ENCODE measurements at places on chromosomes 13 and 19. TPM values are rescaled to one million over a fixed set of nuclear protein-coding genes. Genes with fewer than 3 reads are reported as not detected.
A peak's percentile ranks its signal among the peaks of the same experiment; 100 is the strongest.

The IZUMO1 gene
- total RNA-seq, result under 0.01 TPM

The CD37 gene
- 9.8 TPM for total RNA-seq

The IGSF23 gene
- not detected for total RNA-seq

The FPR1 gene
- 0.51 TPM for total RNA-seq

The ZFP36 gene
- total RNA-seq, result 244 TPM

The F10 gene
- 14.4 TPM for total RNA-seq

The RAB4B gene
- 26.3 TPM for total RNA-seq

The PCSK4 gene
- 6.4 TPM for total RNA-seq

The MCEMP1 gene
- total RNA-seq, result 0.67 TPM

The ADAMTSL5 gene
- 10.8 TPM for total RNA-seq

The SIGLEC14 gene
- total RNA-seq, result 3.5 TPM

The LILRA5 gene
- not detected for total RNA-seq

The CEACAM5 gene
- 0.29 TPM for total RNA-seq

The HIF3A gene
- 212 TPM for total RNA-seq

The RASIP1 gene
- 105 TPM for total RNA-seq

GRCh38 chr13:40056898-40057619, 401.6 kb downstream of the COG6 start:
- DNase-seq, result no peak

DNA sequence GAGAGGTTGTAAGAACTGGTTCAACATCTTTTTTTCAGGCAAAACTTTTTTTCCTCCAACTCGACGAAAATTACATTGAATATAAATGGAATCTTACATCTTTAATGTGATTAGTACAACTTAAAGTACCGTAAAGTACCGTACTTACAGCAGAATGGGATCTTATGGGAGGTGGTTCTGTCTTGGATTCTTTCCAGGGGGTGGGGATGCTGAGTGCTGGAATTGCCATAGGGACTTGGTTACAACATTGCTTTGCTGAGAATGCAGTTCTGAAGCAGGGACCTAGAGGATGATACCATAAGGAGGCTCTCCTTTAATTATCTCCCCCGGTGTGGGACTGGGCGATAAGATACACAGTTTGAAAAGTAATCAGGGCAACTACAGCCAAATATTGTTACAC, 186.4 kb downstream of the KLF5 start:
- no peak for DNase-seq

DNA sequence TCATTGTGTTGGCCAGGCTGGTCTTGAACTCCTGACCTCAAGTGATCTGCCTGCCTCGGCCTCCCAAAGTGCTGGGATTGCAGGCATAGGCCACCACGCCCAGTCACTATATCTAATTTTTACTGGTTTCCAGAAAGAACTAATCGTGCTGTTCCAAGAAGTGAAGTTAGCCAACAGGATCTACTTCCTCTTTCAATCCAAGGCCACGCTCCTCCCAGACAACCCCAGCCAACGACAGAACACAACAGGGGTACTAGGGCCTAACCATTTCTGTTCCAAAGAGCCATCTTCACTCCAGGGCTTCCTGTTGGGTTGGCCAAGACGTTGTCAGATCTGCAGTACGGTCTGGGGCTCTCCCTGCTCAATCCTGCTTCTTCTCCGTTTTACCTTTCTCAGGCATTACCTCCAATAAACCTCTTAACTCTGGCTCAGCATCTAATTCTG, 7.0 kb upstream of the LSM14A start:
- DNase-seq, result no peak

GRCh38 chr13:70911286-70911685, 803.0 kb upstream of the KLHL1 start:
- DNase-seq, result no peak

DNA sequence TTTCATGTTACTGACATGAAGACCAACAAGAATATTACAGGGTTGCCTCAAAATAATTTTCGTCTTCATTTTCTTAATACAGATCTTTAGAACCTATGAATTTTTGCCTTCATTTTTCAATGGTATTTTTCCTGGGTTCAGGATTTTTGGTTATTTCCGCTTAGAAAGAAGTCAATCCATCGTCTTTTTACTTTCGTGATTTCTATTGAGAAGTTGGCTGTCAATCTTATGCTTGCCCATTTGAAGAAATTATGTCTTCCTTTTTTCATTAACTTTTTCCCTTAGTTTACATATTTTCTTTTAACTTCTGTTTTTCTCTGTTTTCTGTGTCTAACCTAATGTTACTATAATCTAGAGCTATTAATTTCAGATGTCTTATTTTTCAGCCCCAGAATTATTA, 868.9 kb upstream of the SLC10A2 start:
- DNase-seq, result no peak

DNA sequence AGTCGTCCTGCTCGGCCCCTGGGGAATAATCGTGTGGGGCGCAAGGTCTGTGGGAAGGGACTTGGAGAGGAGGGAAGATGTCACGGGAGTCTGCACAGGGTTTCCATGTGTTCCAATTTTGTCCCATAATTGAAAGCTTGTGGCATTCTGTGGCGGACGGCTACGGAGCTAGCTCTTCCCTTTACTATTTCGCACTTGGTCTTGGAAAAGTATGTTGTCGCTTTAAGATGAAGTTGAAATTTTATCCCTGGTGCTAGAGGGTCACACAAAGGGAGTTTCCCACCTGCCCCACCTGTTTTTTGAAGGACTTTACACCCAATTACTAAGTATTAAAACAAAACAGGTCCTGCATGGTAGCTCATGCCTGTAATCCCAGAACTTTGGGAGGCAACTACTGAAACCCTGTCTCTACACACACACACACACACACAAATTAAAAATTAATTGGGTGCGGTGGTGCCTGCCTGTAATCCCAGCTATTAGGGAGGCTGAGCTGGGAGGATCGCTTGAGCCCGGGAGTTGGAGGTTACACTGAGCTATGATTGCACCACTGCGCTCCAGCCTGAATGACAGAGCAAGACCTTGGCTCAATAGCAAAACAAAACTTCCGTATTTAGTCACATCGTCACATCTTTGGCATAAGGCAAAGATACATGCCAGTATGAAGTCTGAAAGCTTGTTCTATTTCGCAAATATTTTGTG, 967 bp upstream of the TPT1 start:
- DNase-seq, result peak; percentile 47

DNA sequence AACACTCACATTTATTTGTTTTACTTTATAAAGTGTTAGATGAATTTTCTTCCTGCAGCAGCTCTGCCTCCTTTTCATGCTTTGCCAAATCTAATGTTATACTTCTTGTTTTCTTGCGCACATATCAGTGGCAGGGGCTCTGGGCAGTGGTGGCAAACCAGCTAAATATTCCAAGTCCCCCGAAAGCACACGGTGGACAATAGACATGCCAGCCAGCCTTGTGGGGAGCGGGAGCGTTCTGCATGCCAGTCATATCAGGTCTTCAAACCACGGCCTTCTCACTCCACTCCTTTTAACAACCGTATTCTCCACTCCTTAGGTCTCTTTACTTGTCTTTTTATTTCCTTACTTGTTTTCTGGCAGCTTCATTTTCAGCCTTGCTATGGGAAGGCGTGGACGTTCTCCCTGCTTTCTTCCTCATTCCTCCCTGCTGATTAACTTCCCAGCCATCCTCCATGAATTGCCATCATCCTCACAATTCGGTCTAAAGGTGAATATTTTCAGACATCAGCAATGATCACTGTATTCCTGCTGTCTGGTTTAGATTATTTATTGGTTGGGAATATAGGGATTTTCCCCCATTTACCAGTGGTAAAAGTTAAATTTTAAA, 77.1 kb upstream of the WASF3 start:
- DNase-seq, result no peak

DNA sequence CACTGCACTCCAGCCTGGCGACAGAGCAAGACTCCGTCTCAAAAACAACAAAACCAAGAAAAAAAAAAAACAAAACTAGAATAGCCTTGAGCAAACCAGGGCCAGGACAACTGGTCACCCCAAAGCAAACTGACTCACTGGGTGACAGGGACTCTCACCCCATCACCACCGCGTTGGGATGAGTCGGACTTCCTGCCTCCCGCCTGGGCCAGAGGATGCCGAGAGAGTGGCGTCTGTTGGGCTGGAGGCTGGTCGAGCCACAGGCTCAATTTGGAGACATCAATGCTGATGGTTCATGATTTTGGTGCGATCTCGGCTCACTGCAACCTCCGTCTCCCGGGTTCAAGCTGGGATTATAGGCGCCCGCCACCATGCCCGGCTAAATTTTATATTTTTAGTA, 11.6 kb downstream of the TMPRSS9 start:
- no peak for DNase-seq

DNA sequence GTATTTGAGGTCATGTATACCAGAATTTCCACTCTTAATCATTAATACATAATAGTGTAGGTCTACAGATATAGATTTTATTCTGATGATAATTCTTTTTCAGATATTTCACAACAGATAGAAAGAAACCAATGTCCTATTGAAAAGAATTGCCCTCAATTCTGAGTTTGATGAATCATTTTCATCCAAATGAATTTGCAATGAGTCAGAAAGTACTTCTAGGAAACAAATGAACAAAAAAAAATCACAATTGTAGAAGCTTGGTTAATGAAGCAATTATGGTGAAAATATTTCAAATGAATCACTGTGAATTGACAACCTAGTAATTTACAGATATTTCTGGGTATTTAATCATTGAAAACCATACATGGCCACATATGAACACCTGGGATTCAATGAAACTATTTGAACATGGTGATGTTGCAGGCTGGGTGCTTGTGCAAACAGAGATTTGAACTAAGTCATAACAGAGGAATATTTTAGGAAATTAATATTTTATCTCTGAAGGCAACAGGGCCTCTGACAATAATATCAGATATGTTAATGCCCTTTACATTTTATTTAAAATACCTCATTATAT, 360.9 kb downstream of the SLITRK5 start:
- DNase-seq, result no peak

DNA sequence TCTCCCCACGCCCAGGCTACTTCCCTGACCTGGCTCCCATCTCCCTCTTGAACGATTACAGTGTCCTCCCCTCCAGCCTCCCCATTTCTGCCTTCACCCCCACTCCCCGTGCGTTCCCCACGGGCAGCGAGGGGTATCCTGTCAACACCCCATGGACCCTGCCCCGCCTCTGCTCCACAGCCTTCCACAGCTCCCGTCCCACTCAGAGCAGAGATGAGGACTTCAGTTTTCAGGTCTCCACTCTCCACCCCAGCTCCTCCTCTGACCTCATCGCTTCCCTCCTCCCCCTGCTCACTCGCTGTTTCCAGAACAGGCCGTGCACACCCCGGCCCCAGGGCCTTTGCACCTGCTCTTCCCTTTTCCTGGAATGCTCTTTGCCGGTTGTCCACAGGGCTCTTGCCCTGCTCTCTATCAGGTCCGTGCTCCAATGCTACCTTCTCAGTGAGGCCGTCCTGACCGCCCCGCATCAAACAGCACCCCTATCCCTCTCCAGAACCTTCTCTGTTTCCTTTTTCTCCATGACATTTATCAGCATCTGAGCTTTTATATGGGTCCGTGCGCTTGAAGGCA, 15.0 kb downstream of the LRRC4B start:
- DNase-seq, result no peak

DNA sequence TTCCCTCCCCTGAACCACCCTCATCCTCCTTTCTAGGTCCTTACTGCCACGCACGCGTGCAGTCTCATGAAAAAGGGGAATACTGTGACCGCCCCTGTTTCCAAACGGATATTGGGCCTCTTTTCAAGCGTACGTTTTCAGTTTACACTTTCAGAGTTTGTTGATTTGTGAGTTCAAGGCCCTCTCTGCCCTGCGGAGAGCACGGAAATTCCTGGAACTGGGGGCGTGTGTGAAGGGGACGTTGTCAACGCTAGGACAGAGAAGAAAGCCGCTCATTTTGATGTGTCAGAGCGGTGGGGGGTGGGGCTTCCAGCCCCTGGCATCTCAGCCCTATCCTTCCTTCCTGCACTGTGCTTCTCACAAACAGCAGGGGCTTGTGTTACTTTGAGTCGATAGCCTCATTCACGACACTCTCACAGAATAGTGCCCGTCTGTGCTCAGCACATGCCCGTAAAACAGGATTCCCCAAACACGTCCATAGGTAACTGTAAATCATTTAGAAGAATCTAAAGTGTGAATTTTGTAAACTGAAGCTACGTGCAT, 137.6 kb upstream of the PEG3 start:
- no peak for DNase-seq

- DNase-seq, result peak; percentile 2
These were observed 2.9 kb upstream of the ZIC5 start for GRCh38 chr13:99974296-99974938.

GRCh38 chr13:48511621-48512230, 21.2 kb downstream of the RCBTB2 start:
- no peak for DNase-seq
